ENCODE measurements at places on chromosomes 1 and 21. TPM values are rescaled to one million over a fixed set of nuclear protein-coding genes. Genes with fewer than 3 reads are reported as not detected.

Gene RGS4
- total RNA-seq = 10.7 TPM

Gene APP
- 334 TPM for total RNA-seq

Gene C1orf226
- total RNA-seq = 2.0 TPM

Gene OR10Z1
- not detected for total RNA-seq

Gene LRRC71
- not detected for total RNA-seq

Gene ERVH48-1
- not detected for total RNA-seq

Gene ADAMTS5
- 4.0 TPM for total RNA-seq

Gene COL18A1
- 77.0 TPM for total RNA-seq

Gene ZBTB18
- total RNA-seq = 18.0 TPM

Gene LMOD1
- 9.6 TPM for total RNA-seq

Gene TSACC
- not detected for total RNA-seq

Gene EVA1C
- total RNA-seq = 15.4 TPM

DNA sequence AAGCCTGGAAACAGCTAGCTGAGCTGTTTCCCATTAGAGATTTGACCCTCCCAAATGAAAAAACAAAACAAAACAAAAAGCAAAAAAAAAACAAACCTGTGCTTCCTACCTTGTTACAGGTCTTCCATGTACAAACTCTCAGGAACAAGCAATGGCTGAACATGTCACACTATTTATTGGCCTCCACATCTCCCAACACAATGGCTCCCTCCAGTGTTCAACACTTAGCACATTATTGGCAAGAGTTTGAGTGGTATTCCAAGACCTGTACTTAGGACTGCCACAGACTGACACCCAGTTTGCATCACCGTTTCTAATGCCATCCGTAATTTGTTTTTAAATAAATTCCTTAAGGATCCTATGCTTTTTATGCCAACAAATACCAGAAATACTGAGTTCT, 195.0 kb upstream of the OLFM3 start:
- DNase-seq = no peak

DNA sequence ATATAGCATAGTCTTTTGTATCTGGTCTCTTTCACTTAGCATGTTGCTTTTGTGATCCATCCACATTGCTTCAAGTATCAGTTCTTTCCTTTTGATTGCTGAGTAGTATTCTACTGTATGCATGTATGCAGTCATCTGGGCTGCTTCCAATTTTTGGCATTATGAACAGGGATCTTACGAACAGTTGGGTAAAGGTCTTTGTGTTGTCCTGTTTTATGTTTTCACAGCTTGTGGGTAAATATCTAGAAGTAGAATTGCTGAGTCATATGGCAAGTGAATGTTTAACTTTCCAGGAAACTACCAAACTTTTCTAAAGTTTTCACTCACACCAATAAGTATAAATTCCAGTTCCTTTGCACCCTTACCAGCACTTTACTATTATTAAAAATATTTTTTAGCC, 60.9 kb downstream of the LHX4 start:
- DNase-seq = no peak

GRCh38 chr1:169115891-169116585, 9.5 kb downstream of the ATP1B1 start:
- no peak for DNase-seq

- DNase-seq = no peak
Observed at GRCh38 chr1:186113461-186113860, 261.6 kb downstream of the TPR start.

- no peak for DNase-seq
Observed at GRCh38 chr1:97488530-97488929, 432.3 kb downstream of the DPYD start.

DNA sequence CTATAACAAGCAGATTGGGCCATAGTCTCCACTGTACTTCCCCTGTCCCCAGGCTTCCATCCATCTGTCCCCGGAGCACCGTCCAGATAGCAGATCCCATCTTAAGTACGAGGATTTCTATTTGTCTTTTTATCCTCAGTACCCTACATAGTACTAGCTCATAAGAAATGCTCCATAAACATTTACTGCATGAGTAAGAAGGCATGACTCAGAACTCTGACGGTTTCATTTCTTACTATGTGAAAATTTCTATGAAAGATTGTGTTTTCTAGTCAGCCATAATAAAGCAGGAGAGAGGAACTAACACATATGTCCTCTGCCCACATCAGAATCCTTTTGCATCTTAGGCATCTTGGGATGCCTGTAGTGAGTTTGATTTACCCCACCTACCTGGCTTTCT, 49.5 kb downstream of the CHD1L start:
- DNase-seq = no peak

DNA sequence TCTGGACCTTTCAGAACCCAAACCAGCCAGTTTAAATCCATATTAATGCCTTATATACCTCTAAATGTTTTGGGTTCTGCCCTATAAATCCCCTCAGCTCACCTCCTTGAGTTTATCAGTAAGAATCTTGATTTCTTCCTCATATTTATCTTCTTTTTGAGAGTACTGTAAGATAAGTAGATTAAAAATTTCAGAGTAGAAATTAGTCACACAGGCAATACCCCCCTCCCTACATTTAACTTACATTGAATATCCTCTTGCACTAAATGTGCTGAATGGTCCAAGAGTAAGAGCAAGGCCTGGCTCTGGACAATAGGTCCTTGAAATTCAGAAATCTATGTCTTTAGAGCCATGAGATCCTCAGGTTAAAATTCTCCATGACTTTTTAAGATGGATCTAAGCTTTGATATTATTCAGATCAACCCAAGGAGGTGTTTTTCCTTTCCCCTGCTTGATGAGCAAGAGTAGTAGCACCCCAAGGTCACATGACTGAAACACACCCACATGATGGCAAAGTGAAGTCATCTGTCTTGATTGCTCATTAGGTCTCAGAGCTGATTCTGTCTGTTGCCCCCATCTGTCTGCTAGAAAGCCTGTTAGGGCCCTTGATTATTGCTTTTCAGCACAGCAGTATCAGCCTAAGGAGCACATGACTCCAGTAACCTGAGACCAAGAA, 15.8 kb upstream of the NUP210L start:
- no peak for DNase-seq

GRCh38 chr1:230427981-230428380, 1.8 kb upstream of the PGBD5 start:
- no peak for DNase-seq

- DNase-seq = no peak
Observed at GRCh38 chr1:187685333-187685732, 856.6 kb downstream of the PLA2G4A start.

- DNase-seq = no peak
Observed at GRCh38 chr1:151990856-151991198, 2.8 kb downstream of the S100A10 start.

- DNase-seq = no peak
Observed at GRCh38 chr1:234907208-234907939, 221.3 kb downstream of the TOMM20 start.

DNA sequence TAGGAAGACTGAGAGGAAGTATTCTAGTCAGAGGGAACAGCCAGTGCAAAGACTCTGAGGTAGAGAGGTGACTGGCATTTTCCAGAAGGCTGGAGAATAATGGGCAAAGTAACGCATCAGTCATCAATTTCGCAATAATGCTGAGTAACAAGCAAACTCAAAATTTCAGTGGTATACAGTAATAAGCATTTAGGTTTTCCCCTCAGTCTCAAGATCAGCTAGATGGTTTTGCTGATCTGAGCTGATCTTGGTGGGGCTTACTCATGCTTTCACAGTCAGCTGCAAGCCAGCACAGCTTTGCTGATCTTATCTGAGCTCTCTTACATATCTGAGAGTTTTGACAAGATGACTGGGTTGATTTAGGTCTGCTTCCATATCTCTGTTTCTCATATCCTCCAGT, 108.7 kb downstream of the TSEN15 start:
- DNase-seq = no peak

DNA sequence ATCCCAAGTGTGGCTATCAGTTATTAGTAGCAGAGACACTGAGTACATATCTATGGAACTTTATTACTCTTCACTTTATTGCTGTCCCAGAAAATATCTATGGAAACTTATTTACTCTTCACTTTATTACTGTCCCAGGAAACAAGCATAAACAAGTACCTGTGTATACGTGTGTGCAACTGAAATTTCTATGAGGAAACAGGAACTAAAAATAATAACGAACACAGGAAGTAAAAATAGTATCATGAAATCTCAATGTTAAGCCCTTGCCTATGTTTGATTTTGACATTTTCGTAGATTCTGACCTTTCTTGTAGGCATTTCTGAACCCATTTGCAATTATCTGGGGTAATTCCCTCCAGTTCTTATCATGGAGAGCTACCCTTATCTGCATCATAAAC, 64.9 kb upstream of the KRTAP19-8 start:
- no peak for DNase-seq

GRCh38 chr1:241688940-241689368, 36.9 kb downstream of the WDR64 start:
- DNase-seq = no peak

DNA sequence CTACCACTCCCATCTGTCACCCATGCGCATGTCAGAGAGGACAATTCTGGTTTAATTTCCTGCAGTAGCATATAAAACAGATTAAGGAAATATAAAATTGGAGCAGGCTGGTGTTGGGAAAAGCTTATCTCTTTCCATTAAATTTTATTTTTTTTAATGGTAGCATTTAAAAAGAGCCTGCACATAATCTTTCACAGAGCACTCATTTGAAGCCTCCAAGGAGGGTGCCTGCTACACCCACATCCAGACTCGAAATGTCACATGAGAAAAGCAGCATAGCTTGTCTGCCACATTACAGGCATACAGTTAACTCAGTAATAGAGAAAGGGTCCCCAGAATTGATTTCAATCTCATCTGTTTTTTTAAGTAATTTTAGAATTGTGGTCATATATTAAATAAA, 599.0 kb downstream of the KIF26B start:
- DNase-seq = no peak

GRCh38 chr1:60425528-60425927, 352.0 kb upstream of the C1orf87 start:
- no peak for DNase-seq

DNA sequence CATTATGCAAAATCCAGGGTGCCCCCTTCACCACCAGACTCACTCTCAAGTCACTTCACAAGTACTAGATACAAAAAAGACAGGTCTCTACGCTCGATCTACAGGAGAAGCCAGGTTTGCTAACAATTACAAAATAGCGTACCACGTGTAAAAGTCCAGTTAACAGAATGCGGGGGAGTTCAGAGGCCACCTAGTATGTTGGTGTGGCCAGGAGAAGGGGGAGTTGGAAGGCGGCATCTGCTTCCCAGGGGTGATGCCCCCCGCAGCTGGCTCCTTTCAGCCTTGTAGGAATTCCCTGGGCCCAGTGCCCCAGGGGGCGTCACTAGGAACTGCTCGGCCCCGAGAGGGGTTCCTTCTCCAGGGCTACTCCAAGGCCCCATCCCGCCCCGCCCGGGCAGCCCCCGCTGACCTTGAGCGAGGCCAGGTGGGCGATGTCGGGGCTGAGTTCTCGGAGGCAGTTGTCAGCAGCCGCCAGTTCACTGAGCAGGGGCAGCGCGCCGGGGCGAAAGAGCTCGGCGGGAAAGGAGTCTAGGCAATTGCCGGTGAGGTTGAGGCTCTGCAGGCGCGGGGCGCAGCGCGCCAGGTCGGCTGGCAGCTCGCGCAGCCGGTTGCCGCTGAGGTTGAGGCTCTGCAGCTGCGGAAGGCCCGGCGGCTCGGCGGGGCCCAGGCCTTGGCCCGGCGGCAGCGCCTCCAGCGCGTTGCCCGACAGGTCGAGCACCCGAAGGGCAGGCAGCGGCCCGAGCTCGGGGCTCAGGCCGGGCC, 664 bp downstream of the LRRC47 start:
- DNase-seq = no peak

GRCh38 chr1:94934551-94934950, 7.6 kb upstream of the CNN3 start:
- DNase-seq = no peak

DNA sequence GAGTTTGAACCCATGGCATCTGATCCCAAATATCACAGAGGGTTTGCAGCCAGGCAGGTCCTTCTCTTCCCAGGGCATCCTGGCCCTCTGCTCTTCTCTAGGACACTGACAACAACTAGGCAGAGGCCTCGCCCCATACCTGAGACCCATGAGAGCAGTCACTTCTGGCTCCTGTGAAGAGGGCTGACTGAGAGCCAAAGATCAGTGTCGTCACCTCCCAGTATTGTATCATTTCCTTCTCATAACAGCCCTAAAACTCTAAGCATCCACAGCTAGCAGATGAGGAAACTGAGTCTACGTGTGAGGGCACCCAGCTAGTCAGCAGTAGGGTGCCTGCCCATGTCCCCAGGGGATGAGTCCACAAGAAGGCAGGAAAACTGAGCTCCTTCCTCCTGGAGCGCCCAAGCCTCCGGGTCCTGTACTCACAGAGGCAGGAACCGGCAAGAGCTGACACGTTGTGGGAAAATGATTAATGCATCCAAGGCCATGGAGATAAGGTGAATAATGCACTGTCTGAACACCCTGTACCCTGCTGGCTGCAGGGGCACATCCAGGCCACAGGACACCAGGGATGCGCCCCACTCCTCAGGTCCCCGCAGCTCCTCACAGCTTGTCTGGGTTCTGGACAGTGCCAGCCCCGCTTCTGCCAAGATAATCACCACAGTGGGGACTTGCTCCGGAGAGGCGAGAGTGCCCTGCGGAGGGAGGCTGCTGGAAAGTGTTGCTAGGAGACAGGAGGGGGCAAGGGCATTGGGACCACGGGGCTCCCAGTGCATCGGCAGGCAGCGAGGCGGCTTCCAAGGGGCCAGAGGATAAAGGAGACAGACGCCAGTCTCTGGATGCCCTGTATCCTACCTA, 340.0 kb downstream of the NPHP4 start:
- DNase-seq = no peak

DNA sequence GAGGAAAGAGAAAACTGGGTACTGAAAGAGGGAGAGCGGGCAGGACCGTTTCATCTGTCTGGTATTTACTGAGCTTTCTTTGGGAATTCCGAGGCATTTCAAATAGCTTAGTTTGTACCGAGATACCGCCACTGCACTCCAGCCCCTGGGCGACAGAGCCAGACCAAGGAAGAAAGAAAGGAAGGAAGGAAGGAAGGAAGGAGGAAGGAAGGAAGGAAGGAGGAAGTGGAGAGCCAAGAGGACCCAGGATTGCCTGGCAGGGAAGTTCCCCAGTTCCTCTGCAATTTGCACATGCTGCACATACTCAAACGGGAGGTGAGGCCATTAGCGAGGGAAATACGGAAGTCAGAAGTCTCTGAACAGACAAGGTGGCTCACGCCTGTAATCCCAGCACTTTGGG, 961 bp upstream of the FUCA1 start:
- no peak for DNase-seq

DNA sequence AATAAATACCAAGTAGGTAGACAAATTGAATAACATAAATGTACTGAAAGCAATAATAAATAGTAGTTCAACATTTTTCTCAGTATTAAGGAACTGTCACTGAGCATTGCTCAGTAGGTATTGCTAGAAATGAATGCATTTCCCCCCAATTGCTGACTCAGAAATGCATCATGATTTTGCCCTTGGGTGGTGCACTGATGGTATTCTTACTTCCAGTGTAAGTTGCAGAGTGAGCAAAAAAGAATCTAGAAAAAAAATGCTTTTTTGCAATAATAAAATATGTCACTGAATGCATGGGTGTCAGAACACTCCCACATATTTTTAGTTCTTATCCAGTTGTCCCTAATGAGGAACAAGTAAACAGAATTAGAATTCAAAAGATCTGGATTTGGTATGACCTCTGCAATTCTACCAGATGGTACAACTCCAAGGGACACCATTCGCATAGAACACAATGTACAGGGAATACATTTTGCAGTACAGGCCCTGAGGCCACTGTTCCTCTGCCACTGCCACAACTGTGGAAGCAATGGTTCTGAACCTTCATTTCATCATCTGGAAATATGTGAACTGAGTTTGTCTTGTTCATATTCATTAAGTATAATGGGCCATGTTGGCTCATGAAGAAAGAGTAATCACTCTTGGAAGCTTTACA, 78.0 kb downstream of the ATP6V1G3 start:
- no peak for DNase-seq
